ENCODE measurements at places on chromosomes 7 and 10.

- peak; percentile 17 for DNase-seq
Measured at GRCh38 chr7:137636376-137636775, 210.4 kb downstream of the DGKI start.

DNA sequence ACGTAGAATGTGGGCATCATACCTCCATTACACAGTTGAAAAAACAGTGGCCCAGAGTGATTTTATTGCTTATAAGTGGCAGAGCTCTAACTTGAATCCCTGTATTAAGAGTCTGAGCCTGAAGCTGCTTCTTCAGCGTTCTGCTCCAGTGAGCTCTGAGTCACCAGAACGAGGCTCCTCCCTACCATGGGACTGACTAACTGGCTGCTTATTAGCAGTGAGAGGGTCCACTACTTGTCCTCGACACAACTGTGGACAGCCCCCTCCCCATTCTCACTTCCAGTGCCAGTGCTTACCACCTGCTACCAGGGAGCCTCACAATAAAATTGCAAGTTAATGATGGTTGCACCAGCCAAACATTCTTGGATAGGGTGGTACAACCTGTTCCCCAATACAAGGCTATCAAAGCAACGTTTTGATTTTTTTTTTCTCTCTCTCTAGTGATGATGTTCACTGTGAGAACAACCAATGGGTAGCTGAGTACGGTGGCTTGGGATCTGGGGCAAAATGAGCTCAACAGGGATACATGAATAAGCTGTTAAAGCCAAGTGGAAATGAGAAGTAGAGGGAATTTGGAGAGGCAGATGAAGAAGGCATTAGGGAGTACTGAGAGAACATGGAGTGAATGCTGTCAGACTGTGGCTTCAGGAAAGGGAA is 2.7 kb upstream of the NRG3 start:
- no peak for DNase-seq

- no peak for DNase-seq
Measured at GRCh38 chr7:38393874-38394273, 120.4 kb upstream of the TARP start.

DNA sequence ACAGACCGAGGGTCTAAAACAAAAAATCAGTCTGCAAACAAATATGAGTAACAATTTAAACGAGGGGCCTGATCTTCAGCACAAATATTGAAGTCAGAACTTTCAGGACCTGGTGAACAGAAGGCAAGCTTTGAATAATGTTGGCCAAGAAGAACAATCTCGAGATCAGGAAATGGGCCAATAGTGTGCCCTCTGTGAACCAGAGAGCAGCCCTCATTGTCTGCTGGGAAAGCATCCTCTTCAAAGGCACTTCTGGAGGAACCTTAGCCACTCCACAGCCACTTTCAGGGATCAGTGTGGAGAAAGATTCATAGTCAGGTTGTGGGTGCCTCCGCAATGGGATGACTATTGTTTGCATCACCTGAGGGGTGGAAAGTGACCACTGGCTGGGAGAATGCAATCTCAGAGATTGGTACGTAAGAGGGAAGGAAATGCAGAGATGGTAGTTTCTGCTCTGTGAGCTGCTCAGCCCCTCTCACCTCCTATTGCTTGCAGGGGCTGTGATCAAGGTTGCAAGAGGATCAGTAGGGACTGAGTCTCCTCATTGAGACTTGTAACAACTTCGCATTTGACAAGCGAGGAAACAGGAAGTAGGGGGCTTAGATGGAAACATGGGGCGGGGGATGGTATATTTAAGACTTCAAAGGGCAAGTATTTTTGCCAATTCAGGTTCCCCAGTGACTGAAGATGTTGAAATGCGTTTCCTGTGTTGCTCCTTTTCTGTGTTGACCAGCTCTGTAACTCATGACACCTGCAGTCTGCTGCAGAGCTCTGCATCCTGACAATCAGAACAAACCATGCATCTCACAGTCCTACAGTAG is 28.4 kb upstream of the IFRD1 start:
- no peak for DNase-seq

- no peak for DNase-seq
Measured at GRCh38 chr10:70317943-70318318, 34.1 kb upstream of the NPFFR1 start.

DNA sequence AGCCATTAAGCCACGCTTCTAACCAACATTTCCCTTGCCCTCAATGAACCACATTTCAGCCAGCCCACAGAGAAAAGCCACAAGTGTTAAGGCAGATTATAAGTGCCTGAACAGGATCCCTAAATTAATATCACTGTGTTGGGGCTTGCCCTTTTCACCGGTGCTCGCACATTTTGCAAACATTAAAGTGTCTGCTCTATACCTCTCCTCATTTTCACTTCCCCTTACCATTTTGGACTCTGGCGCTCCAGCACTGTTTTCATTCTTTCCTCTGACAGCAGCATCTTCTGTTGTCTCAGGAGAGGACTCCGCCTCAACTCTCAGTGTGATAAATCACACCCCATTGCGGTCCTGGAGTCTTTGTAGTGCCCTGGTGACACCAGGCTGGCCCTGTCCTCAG is 274.2 kb downstream of the BAMBI start:
- no peak for DNase-seq

- DNase-seq: no peak
Measured at GRCh38 chr7:35530124-35531109, 164.5 kb downstream of the HERPUD2 start.
